ENCODE measurements at places on chromosomes 3 and 15.

DNA sequence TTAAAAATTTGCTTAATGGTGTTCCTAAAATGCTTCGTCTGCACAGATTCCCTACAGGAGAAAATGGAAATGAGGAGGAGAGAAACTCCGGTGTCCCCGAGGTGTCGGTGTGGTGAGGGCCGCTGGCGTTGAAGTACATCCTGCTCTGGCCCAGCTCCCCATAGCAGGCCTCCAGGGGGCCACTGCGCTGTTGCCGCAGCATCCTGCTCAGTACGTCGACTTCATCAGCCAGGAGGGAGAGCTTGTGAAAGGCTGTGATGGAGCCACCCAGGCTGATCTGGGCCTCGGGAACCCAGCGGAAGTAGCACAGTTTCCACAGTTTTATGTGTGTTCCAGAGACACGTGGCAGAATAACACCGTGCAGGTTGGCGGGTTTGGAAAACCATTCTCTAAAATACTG, 37.8 kb downstream of the FAN1 start:
- DNase-seq, result peak; percentile 54

DNA sequence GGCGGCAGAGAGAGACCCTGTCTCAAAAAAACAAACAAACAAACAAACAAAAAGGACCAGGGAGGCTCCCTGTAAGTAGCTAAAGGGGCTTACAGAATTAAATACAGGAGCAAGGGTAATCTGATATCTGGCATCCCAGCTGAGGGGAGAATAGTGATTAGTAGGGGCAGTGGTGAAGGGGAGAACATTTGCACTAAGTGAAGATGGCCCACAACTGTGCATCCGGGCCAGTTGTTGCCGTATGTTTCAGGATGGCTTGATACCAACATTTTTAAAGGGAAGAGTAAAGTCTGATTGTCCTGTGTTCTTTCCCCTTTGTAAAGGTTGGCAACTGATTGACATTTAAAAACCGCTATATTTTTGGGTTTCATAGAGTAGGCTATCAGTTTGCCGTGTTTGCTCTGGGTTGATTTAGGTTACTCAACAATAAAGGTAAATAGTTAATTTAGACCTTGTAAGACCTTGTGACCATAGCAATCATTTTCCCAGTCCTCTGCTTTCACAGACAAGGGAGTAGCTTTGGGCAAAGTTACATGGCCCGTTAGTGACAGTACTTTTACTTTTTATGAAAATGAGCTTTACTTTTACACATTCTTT, 167.8 kb downstream of the PTPRG start:
- no peak for DNase-seq

DNA sequence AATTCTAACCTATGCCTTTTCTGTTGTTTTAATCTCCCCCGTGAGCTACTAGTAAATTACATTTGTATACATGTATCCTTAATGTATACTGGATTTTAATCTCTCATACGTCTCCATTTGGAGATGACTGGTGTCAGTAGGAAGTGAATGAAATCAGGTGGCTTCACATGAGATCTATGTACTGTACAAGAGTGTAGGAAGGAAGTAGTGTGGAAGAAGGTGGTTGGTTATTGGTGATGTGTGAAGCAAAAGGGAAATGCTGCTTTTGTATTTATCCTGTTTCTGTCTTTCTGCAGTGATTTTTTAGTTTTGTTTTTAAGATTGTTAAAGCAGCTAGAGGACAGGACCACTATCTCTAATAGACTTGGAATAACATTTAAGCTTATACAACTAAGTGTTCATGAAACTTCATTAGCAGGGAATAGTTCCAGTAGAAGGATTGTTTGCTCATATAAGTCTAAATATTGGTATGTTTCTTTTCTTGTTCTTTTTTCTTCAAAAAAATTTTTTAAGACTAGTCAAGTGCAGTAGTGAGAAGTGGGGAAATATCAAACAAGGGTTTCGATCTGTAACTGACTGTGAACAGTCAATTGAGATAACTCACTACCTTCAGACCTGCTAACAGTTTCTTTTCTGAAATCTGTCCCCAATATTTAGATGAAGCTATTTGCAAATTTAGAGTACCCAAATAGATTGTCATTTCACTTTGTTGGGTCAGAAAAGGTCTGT, 15.3 kb downstream of the SNX1 start:
- no peak for DNase-seq

DNA sequence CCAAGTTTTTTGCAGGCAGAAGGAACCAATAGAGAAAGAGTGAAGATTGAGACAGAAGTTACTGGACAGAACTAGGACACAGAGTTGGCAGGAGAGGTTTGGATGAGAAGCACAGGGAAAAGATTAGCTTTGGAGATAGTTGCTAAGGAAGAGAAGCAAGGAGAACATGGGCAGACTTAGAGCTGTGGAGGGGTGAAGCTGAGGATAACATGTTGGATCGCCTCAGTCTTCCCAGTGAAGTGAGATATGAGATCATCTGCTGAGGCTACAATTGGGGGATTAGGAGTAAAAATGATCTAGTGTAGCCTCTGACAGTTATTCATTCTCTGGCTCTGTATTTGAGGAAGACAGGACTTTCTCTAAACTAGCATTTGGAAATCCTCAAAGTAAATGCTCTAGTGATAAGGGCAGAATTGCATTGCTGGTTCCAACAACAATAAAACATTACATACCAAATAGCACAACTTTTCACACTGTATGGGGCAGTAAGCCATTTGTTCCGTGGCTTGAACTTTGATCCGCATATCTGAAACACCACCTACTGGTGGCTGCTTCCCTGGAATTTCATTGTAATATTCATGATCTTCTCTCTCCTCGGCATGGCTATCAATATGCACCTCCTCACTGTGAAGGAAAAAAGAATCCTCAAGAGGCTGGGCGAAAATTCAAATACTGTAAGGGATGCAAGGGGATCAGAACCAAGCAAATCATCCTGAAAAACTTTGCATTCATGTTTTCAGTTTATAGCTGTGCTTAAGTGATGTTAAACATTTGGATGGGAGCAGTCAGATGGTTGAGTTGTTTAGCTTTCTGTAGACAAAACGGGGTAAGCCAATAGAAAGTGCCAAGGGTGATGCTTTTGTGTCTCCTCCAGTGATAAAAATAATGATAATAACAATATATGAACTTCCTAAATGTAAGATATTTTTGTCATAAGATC, 22.2 kb upstream of the EID1 start:
- DNase-seq, result peak; percentile 63

DNA sequence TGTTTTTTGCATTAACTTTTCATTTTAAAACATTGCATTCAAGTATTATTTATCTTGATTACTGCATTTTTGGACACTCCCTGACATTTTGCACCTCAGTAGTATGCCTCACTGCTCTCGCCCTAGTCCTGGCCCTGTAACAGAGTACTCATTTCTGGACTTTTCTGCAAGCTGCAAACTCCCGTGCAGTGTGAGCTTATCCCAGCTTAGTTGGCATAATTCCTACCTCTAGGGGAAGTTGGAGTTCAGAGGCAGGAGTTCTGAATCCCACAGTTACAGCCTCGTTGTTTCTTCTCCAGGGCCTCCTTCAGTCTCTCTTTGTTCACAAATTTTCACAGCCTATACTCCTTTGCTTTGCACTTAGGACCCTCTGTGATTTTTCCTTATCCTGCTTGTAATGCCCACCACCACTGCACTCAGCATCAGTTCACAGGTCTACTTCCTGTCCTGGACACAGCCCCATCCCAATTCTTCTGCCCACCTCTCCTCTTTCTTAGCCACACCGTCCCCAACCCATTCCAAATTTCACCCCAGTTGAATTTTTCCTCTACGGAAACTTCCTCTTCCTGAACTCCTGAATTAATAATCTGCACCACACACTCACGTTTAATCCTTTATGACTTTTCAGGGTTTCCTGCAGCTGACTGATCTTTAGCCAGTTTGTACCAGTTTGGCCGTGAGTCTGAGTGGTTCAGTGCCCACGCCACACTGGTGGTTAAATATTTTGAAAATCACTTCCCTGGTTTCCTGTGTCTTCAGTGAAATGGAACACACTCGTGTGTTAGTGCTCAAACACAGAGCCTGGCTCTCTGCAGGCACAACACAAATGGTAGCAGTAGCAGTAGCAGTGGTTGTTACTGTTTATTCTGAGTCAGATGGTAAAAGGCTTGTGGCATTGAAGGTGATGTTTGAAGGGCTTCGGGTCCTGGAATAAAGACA, 6.3 kb upstream of the CTSH start:
- DNase-seq, result no peak

DNA sequence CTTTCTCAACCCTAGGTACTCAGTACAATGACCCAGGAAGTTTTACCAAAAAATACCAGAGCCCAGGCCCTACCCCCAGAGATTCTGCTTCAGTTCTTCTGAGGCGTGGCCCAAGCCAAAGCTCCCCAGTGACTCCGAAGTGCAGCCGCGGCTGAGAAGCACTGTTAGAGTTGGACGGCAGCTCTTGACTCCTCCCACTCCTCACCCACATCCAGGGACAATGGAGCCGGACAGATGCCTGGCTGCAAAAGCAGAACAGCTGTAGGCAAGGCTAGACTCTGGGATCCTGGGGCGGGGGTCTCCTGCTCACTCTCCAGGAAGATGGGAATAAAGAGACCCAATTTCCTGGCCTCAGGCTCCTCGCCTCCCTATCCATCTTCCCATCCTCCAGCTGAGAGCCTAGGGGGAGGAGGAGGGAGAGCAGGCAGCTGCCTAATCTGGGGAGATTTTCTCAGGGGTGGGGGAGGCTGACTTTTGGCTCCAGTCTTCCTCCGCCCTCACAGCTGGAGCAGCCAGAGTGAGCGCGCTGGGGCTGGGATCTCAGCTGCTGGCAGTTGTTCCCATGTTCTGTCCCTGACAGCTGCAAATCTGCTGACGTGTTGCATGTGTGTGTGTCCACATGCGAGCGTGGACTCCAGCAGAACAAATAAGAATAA, 223.8 kb downstream of the OPA1 start:
- DNase-seq, result peak; percentile 92

GRCh38 chr15:81531109-81531592, 157.1 kb upstream of the TMC3 start:
- DNase-seq, result peak; percentile 30

DNA sequence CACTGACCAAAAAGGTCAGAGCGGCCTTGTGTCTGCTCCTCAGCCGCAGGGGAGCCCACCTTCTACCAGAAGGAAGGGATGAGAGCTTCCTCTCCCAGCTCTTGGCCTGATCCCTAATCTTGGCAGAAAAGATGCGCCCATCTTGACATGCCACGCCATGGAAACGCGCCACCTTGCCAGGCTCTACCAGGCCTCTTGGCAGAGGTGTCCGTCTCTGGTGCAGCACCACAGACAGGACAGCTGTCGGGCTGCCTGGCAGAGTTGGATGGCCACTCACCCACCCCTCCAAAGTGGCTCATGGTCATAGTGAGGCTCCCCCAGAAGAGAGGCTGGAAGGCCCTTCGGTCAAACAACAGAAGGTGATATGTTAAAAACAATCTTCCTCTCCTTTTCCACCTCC, 105.2 kb downstream of the LIPC start:
- no peak for DNase-seq

GRCh38 chr3:140931801-140932200, 9.8 kb upstream of the SLC25A36 start:
- no peak for DNase-seq

DNA sequence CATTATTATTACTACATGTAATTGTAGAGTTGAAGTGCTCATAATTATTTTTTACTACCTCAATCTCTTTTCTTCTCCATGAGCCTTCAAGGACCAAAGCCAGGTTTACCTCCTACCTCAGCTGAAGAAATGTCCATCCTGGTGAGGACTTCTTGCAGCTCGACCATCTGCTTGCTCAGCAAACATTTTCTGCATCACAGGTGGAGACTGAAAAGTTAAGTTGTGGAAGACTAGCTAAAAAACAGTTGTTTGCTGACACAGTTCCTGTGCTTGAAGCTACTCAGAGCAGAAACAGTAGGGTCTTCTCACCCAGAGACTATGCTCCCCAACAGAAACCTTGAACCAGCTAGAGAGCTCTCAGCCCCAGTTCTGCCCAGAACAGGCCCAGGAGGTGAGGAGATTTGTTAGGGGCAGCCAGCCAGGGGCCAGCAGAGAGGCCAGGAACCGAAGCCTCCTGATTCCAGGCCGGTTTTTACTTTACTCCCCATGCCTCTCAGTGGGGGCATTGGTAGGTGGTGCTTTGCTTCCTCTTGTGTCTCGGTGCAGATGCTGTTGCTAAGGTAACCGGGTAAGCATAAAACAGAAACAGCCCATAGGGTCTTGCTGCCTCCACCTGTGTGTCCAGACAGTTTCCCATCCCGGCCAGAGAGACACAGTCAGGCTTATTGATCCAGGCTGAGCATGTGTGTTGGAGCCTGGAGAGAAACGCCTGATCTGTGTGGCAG, 54.9 kb downstream of the CCNL1 start:
- DNase-seq, result peak; percentile 93

DNA sequence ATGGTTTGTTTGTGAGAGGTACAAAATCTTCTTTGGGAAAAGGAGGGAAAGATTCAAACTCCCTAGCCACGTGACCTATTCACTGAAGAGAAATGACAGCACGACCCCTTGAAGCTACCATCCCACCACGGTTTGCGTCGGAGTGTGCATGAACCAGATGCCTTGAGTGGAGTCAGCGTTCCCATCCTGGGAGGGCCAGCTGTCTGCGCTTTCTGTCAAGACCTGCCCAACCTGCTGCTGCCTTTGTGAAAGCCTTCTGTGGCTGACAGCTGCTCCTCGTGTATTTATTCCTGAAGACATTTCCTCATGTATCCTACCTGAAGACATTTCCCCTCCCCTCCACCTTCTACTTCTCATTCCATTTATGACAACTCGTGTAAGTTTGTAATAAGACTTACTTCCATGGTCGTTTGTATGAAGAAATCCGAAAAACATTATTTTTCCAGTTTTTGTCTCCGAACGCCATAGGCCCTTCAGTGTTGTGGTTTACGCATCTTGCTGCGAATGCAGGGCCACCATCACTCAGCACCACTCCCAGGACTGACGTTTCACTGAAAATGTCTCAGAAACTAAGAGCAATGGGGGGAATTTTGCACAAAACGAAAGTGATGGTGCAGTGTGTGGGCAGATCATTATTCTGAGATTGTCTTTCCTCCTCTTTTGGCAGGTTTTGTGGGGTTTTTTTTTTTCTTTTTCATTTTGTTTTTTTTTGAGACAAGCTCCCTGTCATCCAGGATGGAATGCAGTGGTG, 18.9 kb downstream of the EBLN2 start:
- DNase-seq, result no peak

- DNase-seq, result no peak
Measured at GRCh38 chr3:8900869-8901268, 62.4 kb downstream of the RAD18 start.

- no peak for DNase-seq
Measured at GRCh38 chr3:149702691-149703441, 45.0 kb upstream of the WWTR1 start.

GRCh38 chr3:16448639-16449070, 64.8 kb downstream of the RFTN1 start:
- DNase-seq, result peak; percentile 24

DNA sequence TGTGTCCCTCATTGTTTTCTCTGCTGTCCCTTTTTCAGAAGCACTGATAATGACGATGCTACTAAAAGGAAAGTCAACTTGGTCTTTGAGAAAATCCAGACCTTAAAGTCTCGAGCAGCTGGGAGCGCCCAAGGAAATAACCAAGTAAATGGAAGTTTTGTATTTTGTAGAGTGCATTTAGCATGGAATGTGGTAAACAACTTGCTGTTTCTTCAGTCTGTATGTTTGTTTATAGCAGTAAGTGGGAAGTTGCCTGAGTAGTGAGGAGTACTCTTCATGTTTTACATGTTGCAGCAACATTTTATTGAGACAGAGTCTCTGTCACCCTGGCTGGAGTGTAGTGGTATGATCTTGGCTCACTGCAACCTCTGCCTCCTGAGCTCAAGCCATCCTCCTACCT, 66.0 kb downstream of the CGNL1 start:
- DNase-seq, result no peak

GRCh38 chr3:136350557-136350956, 100.4 kb downstream of the PCCB start:
- no peak for DNase-seq
